ENCODE measurements at places on chromosomes 2 and 18. TPM values are rescaled to one million over a fixed set of nuclear protein-coding genes. Genes with fewer than 3 reads are reported as not detected.

- peak overlapping the region; percentile 83 for H3K27ac ChIP-seq
- H3K4me1 ChIP-seq = peaks cover 53% of the 10 kb centered on the region
- peak; percentile 100 for DNase-seq
- H3K4me3 ChIP-seq = peak overlapping the region; percentile 36
Observed at GRCh38 chr2:64831134-64831976, 157.8 kb upstream of the SLC1A4 start.

DNA sequence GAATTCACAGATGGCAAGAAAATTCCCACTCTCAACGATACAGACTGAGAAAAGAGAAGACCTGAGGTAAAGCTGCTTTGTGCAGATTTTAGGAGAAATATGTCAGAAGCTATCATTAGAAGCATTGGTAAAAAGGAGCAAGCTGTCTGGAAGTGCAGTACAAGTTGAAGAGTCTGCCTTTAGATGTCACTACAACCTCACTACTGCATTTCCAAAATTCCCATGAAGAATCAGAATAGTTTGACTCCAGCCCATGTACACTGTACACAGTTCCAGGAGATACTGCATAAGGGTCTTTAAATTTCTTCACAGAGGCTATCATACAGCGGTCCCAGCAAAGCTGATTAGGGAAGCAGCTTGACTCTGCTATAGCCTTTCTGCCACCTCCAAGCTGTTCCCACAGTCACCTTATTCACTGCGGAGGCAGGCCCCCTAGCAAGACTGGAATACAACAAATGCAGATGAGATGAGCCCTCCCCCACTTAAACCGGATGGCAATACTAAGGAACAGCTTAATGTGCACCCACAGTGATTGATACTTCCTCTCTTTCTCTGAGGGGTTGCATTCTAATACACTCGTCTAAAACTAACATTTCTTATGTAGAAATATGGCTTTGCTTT is 527.4 kb downstream of the TMEM182 start:
- H3K27ac ChIP-seq = no peak overlapping the region
- peaks cover 76% of the 10 kb centered on the region for H3K27me3 ChIP-seq
- no peak for DNase-seq
- H3K4me1 ChIP-seq = no peaks in the 10 kb centered on the region
- no peaks in the 10 kb centered on the region for H3K36me3 ChIP-seq

Gene TMEM127
- total RNA-seq = 50.3 TPM

Gene KCNE4
- not detected for total RNA-seq

Gene IL1RL2
- 1.2 TPM for total RNA-seq

GRCh38 chr18:80180778-80181564 is 66.3 kb downstream of the PARD6G start:
- H3K36me3 ChIP-seq = no peaks in the 10 kb centered on the region
- no peak overlapping the region for H3K4me3 ChIP-seq
- H3K27me3 ChIP-seq = peaks cover 88% of the 10 kb centered on the region
- no peak for DNase-seq
- H3K27ac ChIP-seq = no peak overlapping the region

Gene UGT1A1
- total RNA-seq = 64.8 TPM

Gene GALR1
- not detected for total RNA-seq

DNA sequence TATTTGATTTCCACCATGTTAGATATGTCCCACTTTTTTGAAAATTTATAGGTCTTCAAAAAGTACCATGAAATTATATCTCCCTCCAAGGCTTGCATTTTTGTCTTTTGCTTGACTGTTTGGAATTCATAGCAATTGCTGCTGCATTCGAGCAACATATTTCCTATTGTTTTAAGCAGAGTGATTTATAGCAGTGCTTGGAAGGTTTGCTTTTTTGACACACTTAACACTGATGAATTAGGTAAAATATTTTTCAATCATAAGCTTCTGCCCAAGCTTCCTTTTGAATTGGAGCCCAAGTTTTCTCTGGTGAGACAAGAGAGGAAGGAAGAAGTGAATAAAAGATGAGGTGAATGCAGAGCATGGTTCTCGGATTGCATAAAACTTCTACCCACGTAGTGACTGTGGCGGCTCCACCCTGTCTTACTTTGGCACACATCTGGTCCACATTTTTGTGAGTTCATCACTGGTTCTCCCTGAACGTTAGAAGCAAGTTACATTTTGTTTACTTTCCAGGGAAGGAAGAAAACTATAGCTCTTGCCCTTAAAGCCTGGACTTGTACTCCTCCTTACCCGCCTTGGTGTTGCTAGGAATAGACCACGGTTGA is 667.0 kb downstream of the TSN start:
- H3K27ac ChIP-seq = no peak overlapping the region
- H3K4me3 ChIP-seq = no peak overlapping the region
- DNase-seq = no peak
- no peaks in the 10 kb centered on the region for H3K27me3 ChIP-seq
- no peaks in the 10 kb centered on the region for H3K36me3 ChIP-seq

Gene PSD4
- total RNA-seq = 29.6 TPM

Gene TNS1
- total RNA-seq = 6.0 TPM

- H3K27ac ChIP-seq = no peak overlapping the region
- no peaks in the 10 kb centered on the region for H3K36me3 ChIP-seq
- no peak for DNase-seq
- H3K4me3 ChIP-seq = no peak overlapping the region
- H3K27me3 ChIP-seq = no peaks in the 10 kb centered on the region
Observed at GRCh38 chr2:142841788-142842187, 35.7 kb upstream of the KYNU start.

Gene TFCP2L1
- total RNA-seq = 4.6 TPM

Gene ALPP
- 47.5 TPM for total RNA-seq

GRCh38 chr18:10213526-10213925 is 240.9 kb upstream of the APCDD1 start:
- no peak overlapping the region for H3K27ac ChIP-seq
- peaks cover 9% of the 10 kb centered on the region for H3K4me1 ChIP-seq
- no peaks in the 10 kb centered on the region for H3K36me3 ChIP-seq
- no peak overlapping the region for H3K4me3 ChIP-seq

GRCh38 chr18:31303771-31304170 is 14.2 kb upstream of the DSG1 start:
- DNase-seq = no peak
- H3K27ac ChIP-seq = no peak overlapping the region
- no peak overlapping the region for H3K4me3 ChIP-seq
- H3K27me3 ChIP-seq = no peaks in the 10 kb centered on the region
- H3K36me3 ChIP-seq = no peaks in the 10 kb centered on the region

Gene TSPYL6
- total RNA-seq = not detected

DNA sequence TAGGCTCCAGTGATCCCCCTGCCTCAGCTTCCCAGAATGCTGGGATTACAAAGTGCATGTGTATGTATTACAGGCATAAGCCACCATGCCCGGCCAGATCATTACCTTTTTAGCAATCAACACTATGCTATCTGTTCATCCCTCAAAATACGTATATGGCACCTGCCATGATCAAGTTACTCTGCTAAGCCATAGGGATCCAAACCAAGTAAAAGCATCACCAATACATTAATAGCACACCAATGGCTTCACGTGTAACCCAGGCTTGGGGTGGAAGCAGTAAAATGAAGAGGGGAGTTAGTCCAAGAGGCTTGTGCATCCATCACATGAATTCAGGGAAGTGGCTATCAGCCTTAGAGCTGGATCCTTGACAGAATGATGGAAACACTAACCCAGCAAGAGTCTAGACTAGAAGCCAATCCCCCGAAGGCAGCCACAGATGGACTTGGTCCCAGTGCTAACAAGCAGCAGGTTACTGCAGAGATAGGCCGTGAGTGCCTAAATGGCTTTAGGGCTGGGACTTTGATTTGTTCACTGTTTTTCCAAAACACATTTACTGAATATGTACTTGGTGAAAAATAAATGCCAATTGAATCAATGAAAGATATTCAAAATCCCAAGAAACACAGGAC is 11.3 kb downstream of the HDLBP start:
- no peaks in the 10 kb centered on the region for H3K27me3 ChIP-seq
- H3K4me3 ChIP-seq = no peak overlapping the region
- no peak for DNase-seq
- H3K36me3 ChIP-seq = peaks cover 7% of the 10 kb centered on the region
- no peak overlapping the region for H3K27ac ChIP-seq

DNA sequence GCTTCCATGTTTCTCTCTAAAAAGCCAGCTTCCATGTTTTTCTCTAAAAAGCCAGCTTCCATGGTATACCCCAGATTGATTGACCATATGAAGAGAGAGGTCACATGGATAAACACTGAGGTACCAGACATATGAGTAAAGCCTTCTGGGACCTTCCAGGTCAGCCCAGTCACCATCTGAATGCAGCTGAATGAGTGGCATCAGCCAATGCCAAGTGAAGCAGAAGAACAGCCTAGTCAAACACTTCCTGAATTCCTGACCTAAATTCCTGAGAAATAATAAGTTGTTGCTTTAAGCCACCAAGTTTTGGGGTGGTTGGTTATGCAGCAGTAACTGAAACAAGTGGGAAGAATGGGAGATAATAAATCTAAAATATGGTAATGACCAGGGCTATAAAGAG is 5.7 kb upstream of the ALS2 start:
- H3K36me3 ChIP-seq = no peaks in the 10 kb centered on the region
- peak; percentile 67 for DNase-seq
- no peak overlapping the region for H3K27ac ChIP-seq
- H3K4me3 ChIP-seq = no peak overlapping the region

- no peak overlapping the region for H3K27ac ChIP-seq
- no peaks in the 10 kb centered on the region for H3K36me3 ChIP-seq
- DNase-seq = no peak
- H3K4me1 ChIP-seq = no peaks in the 10 kb centered on the region
Observed at GRCh38 chr2:104473546-104473945, 380.4 kb upstream of the POU3F3 start.

Measured in PC-9 (cell line).